Right atrium auricular region (tissue), 2 donors: ENCODE measurements at places on chromosomes 2 and 18.

DNA sequence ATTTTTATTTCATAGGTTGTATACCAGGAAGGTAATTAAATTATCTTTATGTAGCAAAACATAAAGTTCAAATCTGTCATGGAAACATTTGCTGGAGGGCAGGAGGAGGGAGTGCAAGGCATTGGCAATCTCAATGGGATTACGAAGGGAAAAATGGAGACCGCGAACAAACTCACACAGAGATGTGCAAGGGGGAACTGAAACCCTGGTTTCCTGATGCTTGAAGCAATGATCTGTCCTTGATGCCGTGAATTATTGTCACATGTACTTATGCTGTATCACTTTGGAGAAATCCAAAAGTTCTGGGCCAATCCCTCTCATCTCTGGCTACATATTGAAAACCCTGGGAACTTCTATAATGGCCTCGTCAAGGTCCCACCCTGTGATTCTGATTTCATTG, 65.0 kb upstream of the MFF start:
- DNase-seq: no peak
- no peak overlapping the region for H3K27ac ChIP-seq
- no peaks in the 10 kb centered on the region for H3K4me1 ChIP-seq
- H3K4me3 ChIP-seq: no peak overlapping the region
- no peaks in the 10 kb centered on the region for H3K27me3 ChIP-seq

DNA sequence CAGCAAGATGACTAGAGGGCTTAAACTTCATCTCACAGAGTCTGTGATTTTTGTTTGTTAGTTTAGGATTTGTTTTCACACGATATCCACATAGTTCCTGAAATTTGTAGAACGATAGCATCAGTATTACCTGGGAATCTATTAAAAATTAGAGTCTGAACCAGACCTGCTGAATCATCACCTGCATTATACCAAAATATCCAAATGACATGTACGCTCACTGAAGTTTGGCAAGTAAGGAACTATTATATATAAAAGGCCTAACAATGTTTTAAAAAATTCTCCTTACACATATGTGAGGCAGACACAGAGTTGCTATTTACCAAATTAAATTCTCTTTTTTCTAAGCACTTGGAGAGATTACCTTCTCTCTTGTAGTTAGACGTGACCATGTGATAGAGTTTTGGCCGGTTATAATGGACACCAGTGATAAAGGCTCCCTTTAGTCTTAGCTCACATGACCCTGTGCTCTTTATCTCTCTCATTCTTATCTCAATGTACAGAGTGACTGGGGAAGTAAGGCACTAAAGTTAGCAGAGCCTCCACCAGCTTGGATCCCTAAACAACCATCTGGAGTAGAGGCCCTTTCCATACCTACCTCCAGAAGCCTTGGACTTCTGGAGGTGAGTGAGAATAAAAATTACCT, 363.1 kb downstream of the DSC3 start:
- no peaks in the 10 kb centered on the region for H3K36me3 ChIP-seq
- no peak for DNase-seq
- no peak overlapping the region for H3K4me3 ChIP-seq
- H3K27ac ChIP-seq: peak overlapping the region; percentile 27
- H3K4me1 ChIP-seq: no peaks in the 10 kb centered on the region

GRCh38 chr2:75432761-75433361, 127.9 kb downstream of the EVA1A start:
- H3K4me1 ChIP-seq: no peaks in the 10 kb centered on the region
- H3K27ac ChIP-seq: no peak overlapping the region
- no peak overlapping the region for H3K4me3 ChIP-seq
- DNase-seq: no peak
- H3K36me3 ChIP-seq: no peaks in the 10 kb centered on the region

DNA sequence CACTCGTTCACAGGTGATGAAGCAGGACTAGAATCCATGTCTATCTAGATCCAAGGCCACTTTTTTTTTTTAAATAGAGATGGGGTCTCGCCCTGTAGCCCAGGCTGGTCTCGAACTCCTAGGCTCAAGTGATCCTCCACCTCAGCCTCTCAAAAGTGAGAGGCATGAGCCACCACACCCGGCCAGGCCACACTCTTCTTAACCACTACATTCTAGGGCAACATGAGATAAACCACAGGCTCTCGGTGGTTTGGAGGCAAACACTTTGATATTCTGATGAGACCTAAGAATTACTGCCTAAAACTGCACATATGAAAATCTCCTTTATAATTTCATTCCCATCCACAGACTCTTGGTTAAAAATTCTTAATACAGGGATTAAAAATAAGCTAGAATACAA, 51.8 kb downstream of the USP34 start:
- no peak overlapping the region for H3K27ac ChIP-seq
- no peak overlapping the region for H3K4me3 ChIP-seq
- no peaks in the 10 kb centered on the region for H3K36me3 ChIP-seq
- DNase-seq: no peak

DNA sequence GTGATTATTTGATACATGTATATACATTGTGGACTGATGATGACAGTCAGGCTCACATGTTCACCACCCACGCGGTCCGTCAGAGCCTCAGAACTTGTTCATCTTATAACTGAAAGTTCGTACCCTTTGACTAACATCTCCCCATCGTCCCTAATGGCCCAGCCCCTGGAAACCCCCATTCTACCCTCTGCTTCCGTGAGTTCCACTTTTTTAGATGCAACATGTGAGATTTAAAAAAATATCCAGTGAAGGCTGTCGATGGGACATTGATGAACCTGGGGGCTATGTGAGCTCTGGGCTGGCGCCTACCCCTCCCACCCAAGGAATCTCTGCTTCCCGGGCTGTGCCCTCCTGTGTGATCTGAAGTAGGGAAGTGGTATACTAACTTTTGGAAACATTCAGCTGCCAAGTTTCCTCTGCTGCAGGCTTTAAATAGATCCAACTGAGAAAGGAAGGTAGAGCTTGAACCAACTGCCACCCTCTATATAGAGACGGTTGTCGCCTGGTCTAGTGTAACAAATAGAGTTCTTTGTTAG, 163.8 kb downstream of the FAM210A start:
- no peak overlapping the region for H3K4me3 ChIP-seq
- H3K36me3 ChIP-seq: no peaks in the 10 kb centered on the region
- H3K27me3 ChIP-seq: no peaks in the 10 kb centered on the region
- H3K27ac ChIP-seq: peak overlapping the region; percentile 81

DNA sequence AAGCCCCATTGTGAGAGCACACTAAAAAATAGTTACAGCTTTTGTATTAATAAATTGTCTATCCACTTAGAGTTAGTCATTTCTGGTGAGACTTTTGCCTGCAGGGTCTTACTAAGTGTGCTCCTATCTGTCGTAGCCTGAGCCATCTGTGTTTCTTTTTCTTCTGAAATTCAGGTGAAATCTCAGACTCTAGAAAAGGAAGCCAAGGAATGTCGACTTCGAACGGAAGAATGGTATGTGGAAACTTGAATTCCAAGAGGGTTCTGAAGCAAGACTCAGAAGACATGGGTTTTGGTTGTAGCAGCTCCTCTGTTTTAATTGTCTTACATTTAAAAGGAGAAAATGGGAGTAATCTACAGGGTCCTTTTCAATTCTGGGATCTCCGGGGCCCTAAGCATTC, 70.0 kb upstream of the STON1 start:
- DNase-seq: no peak
- no peak overlapping the region for H3K27ac ChIP-seq
- H3K27me3 ChIP-seq: no peaks in the 10 kb centered on the region
- H3K36me3 ChIP-seq: peaks cover 66% of the 10 kb centered on the region

GRCh38 chr2:85444629-85445172, 26.2 kb downstream of the SH2D6 start:
- H3K36me3 ChIP-seq: no peaks in the 10 kb centered on the region
- no peak for DNase-seq
- peak overlapping the region; percentile 80 for H3K27ac ChIP-seq
- no peaks in the 10 kb centered on the region for H3K4me1 ChIP-seq

GRCh38 chr18:77970814-77971213, 721.2 kb downstream of the GALR1 start:
- H3K27me3 ChIP-seq: no peaks in the 10 kb centered on the region
- H3K4me3 ChIP-seq: no peak overlapping the region
- no peak overlapping the region for H3K27ac ChIP-seq
- no peaks in the 10 kb centered on the region for H3K4me1 ChIP-seq
- H3K36me3 ChIP-seq: no peaks in the 10 kb centered on the region

- no peaks in the 10 kb centered on the region for H3K36me3 ChIP-seq
- no peak overlapping the region for H3K4me3 ChIP-seq
- no peak overlapping the region for H3K27ac ChIP-seq
- DNase-seq: no peak
- no peaks in the 10 kb centered on the region for H3K4me1 ChIP-seq
- H3K27me3 ChIP-seq: no peaks in the 10 kb centered on the region
Measured at GRCh38 chr2:98090951-98091350, 4.0 kb downstream of the VWA3B start.

GRCh38 chr2:53353135-53354114, 414.2 kb upstream of the CHAC2 start:
- H3K27ac ChIP-seq: no peak overlapping the region
- H3K4me3 ChIP-seq: no peak overlapping the region
- no peaks in the 10 kb centered on the region for H3K4me1 ChIP-seq

- H3K27ac ChIP-seq: no peak overlapping the region
- no peak overlapping the region for H3K4me3 ChIP-seq
- H3K4me1 ChIP-seq: no peaks in the 10 kb centered on the region
Measured at GRCh38 chr2:11998626-11999378, 252.4 kb downstream of the LPIN1 start.

- no peaks in the 10 kb centered on the region for H3K36me3 ChIP-seq
- H3K4me1 ChIP-seq: peaks cover 6% of the 10 kb centered on the region
- H3K27me3 ChIP-seq: no peaks in the 10 kb centered on the region
- no peak overlapping the region for H3K4me3 ChIP-seq
- no peak overlapping the region for H3K27ac ChIP-seq
- DNase-seq: no peak
Measured at GRCh38 chr2:138058427-138058826, 94.2 kb downstream of the HNMT start.

DNA sequence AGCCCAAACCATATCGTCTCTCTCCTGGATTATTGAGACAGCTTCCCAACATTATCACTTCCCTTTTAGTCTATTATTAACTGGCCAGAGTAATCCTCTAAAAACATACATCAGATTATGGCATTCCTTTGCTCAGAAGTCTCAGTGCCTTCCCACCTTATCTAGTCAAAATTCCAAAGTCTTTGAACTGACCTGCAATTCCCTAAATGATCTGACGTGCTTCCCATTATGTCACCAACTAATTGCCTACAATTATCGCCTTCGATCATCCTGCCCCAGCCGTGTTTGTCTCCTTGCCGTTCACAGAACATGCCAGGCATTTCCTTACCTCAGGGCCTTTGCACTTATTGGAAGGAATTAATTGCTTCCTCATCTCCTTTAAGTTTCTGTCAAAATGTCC, 332.4 kb downstream of the IRS1 start:
- H3K27ac ChIP-seq: no peak overlapping the region
- H3K36me3 ChIP-seq: no peaks in the 10 kb centered on the region
- no peak for DNase-seq
- H3K4me3 ChIP-seq: no peak overlapping the region

GRCh38 chr18:46051731-46052461, 20.2 kb downstream of the PSTPIP2 start:
- no peaks in the 10 kb centered on the region for H3K27me3 ChIP-seq
- H3K4me1 ChIP-seq: no peaks in the 10 kb centered on the region
- no peak for DNase-seq
- no peak overlapping the region for H3K4me3 ChIP-seq
- no peaks in the 10 kb centered on the region for H3K36me3 ChIP-seq

DNA sequence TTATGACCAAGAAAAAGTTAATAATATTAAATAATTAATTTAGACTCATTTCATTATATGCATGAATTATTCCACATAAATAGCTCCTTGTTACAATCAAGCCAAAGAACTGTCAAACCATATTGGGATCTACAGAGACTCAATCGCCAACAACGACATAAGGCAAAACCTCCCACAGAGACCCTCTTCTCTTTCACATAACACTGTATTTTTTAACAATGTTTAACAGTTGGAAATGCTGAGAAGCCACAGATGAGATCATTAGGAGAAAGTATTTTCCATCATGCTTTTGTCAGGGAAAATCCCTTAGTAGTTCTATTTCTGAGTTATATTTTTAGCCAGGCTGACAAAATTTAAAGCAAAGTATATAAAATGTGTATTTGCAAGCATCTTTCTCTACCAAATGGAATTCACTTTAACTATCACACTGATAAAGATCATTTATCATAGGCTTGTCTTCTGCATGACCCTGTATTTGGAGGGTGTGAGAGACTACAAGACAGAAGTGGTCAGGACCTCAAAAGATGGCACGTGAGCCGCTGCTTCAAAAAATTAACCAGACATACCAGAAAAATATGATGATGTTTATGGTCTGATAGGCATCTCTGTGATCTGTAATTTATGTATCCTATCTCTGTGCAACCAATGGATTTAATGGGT, 383.8 kb downstream of the NRXN1 start:
- no peak overlapping the region for H3K4me3 ChIP-seq
- no peaks in the 10 kb centered on the region for H3K4me1 ChIP-seq
- no peak overlapping the region for H3K27ac ChIP-seq
- no peak for DNase-seq
- H3K36me3 ChIP-seq: no peaks in the 10 kb centered on the region

- peak overlapping the region; percentile 68 for H3K27ac ChIP-seq
- H3K36me3 ChIP-seq: no peaks in the 10 kb centered on the region
- DNase-seq: no peak
- peaks cover 3% of the 10 kb centered on the region for H3K4me1 ChIP-seq
Measured at GRCh38 chr2:144998435-144998834, 478.5 kb upstream of the ZEB2 start.

GRCh38 chr18:13295894-13296293, 77.3 kb downstream of the LDLRAD4 start:
- no peaks in the 10 kb centered on the region for H3K4me1 ChIP-seq
- no peaks in the 10 kb centered on the region for H3K36me3 ChIP-seq
- H3K27ac ChIP-seq: no peak overlapping the region
- DNase-seq: no peak
- no peak overlapping the region for H3K4me3 ChIP-seq
- H3K27me3 ChIP-seq: no peaks in the 10 kb centered on the region

DNA sequence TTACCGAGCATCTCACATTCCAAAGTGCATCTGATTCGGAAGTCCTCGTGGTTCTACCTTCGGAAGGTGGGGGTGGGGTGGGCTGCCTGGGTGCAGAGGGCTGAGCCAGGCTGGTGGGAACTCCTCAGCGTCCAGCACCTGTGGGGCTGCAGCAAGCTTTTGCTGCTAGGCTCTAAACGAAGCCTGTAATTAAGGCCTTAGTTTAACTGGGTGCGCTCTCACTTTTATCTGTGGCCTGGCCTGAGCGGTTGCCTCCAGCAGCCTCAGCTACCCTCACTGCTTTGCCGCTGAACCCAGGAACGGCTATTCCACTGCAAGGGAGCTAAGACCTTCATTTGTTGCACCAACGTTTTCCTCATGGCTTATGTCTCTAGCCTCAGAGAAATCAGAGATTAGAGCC, 48.4 kb downstream of the TMEM17 start:
- H3K36me3 ChIP-seq: no peaks in the 10 kb centered on the region
- H3K27me3 ChIP-seq: no peaks in the 10 kb centered on the region
- H3K27ac ChIP-seq: peak overlapping the region; percentile 80
- H3K4me3 ChIP-seq: peak overlapping the region; percentile 40
- peaks cover 14% of the 10 kb centered on the region for H3K4me1 ChIP-seq
- no peak for DNase-seq

- DNase-seq: no peak
- no peaks in the 10 kb centered on the region for H3K36me3 ChIP-seq
- no peaks in the 10 kb centered on the region for H3K4me1 ChIP-seq
- H3K27me3 ChIP-seq: no peaks in the 10 kb centered on the region
- no peak overlapping the region for H3K4me3 ChIP-seq
- H3K27ac ChIP-seq: no peak overlapping the region
Measured at GRCh38 chr18:8791171-8791651, 85.9 kb downstream of the MTCL1 start.
